A172 (cell line): ENCODE measurements at places on chromosomes 2 and 18.
A peak's percentile ranks its signal among the peaks of the same experiment; 100 is the strongest.

DNA sequence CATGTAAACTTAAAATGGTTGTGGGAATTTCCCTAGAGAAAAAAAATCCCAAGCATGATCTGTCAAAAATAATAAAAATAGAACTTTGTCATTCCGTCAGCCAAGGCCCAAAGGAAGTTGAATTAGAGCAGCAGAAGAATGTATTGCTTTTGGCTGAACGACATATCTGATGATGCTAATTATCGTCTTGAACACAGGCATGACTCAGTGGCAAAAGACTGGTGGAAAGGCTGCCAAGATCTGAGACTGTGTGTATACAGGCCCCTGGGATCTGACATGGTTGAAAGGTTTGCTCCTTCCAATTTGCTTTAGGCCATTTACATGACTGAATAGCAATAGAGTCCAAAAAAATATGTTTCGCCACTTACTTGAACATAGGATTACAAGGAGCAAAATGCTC is 1057.1 kb upstream of the CRIM1 start:
- DNase-seq, result peak; percentile 87

GRCh38 chr2:168661863-168662256 is 140.6 kb upstream of the NOSTRIN start:
- no peak for DNase-seq

DNA sequence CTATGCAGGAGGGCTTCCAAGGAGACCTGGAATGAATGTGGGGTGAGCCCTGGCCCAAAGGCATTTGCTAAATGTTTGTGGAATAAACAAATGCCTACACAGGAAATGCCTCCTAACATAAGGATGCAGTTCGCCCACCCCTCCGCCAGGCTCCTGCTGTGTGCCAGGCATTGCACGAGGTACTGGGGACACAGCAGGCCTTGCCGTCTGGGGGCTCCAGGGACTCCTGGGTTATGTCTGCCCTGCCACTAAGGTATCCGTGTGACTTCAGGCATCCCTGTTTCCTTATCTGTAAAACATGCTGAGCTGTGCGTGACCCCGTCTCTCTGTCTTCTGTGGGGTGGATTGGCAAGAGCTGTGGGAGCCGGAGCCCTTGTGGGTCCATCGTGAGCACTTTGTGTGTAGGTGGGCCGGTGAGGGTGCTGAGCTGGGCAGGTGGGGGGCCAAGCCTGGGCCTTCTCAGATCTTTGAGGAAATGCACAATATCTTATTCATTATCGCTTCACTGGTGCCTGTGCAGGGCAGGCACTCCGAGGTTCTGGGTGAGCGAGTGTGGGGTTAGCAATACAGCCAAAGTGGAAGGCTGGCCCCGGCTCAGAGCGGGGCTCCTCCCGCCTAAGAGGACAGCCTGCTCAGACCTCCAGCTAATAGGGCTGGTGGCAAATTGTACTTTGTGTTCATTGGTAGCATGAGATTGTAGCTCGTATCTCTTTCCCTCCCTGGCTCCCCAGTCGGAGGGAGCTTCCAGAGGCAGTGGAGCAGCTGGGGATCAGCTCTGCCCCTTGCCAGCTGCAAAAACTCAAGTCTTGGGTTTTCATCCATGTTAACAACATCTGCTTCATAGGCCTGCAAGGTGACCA is 126.8 kb downstream of the GLI2 start:
- DNase-seq, result no peak

DNA sequence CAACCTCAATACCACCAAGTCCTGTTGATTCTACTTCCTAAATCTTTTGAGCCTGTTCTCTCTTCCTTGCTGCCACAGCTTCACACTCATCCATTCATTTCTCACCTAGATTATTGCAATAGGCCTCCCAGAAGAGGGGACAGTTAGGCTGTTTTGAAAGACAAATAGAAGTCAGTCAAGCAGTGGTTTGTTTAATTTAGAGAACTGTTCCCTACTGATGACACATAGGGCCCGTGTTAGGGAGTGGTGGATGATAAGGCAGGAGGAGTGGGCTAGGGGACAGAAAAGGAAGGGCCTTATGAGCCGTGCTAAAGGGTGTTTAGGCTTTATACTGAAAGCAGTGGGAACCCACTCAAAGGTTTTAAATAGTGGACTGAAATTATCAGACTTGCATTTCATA is 59.6 kb upstream of the ZFP36L2 start:
- no peak for DNase-seq
